ENCODE measurements at places on chromosomes 11 and 22.

- no peak for DNase-seq
Measured at GRCh38 chr11:18172666-18173065, at the start of gene MRGPRX4. Gene MRGPRX4, plus strand, starts transcription at chr11:18172837. Its CDS starts 420 bp downstream, at chr11:18173257.

DNA sequence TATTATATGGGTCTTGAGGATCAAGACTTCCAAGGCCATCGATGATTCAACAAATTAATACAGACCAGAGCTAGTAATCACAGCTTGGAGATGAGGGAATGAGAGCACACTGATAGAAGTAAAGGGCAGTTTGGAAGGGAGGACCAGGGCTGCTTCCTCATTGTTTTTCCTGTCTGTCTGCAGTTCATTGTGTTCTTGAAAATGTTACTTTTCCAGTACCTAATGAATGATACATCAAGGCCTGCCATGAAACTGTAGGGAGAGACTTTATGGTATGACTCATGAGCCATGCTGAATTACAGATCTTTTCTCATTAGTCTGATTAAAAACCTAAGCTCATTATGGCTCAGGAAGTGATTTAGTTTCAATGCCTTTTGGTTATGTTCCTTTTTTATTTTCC lies 855.6 kb downstream of the KCNA4 start:
- DNase-seq = no peak

DNA sequence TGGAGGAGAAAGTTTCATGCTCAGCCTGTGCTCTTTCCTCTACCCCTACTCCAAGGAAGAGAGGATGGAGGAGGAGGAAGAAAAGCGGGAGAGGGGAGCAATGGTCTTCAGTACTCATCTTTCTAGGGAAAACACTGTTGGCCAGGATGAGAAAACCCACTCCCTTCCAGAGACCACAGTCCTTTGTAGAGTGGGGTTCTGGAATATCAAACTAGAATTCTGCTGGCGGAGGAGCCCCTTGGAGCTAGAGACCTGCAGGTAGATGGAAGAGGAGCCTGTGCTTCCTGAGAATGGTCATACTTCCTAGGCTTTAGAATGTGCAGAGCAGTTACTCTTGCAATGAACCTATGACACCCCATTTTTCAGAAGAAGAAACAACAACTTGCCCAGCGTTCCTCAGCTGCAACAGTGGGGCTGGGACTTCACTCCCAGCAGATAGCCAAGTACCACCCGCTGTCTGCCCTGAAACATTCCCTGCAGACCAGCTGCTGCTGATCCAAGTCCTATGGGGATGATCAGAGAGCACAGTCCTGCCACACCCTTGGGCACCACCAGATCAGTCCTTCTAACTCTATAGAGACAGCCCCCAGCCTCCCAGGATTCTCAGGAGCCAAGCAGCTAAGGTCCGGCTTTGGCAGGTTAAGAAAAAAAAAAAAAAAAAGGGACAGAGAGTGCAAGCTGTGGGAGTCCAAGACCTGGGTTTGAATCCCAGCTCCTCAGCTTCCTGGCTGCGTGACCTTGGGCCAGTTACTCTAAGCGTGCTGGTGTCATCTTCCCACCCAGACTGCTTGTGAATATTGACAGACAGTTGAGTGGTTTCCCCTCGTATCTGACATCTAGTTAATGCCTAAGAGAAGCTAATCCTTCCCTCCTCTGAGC lies 664 bp downstream of the PTGDR2 start:
- DNase-seq = no peak

DNA sequence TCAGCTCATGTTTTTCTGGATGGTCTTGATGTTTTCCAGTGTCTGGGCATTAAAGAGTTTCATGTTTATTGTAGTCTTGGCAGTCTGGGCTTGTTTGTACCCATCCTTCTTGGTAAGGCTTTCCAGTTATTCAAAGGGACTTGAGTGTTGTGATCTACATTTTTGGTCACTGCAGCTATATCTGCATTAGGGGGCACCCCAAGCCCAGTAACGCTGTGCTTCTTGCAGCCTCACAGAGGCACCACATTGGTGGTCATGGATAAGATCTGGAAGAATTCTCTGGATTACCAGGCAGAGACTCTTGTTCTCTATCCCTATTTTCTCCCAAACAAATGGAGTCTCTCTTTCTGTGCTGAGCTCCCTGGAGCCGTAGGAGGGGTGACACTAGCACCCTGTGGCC lies 451.5 kb upstream of the FAT3 start:
- no peak for DNase-seq

- DNase-seq = no peak
Measured at GRCh38 chr11:75795276-75796090, 19.5 kb upstream of the UVRAG start.

- no peak for DNase-seq
Measured at GRCh38 chr22:17130199-17130598, 9.0 kb upstream of the TMEM121B start.

DNA sequence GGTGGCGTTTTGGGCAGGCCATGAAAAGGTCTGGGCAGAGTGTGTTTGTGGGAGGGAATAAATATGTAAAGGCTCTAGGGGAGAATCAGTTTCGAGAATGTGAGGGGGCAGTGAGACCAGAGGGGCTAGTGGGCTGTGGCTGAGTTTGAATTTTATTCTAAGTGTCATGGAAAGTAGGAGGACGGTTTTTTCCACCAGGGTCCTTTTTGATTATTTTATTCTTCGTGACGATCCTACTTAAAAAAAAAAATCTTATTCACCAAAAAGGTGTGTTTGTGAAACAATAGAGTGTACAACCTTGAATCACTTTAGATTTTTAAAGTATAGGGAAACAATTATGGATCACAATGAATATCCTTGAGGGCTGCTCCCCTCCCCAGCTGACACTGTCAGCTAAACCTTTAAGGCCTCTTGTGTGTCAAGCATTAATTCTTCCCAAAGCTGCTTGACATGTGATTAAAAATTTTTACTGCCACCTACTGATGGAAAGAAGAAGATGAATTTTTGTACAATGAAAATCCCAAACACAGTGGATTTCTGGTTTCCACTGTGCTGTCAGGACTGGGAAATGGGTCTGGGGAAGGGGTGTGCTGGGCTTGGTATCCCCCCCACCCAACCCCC lies 107.5 kb upstream of the OR4B1 start:
- no peak for DNase-seq

DNA sequence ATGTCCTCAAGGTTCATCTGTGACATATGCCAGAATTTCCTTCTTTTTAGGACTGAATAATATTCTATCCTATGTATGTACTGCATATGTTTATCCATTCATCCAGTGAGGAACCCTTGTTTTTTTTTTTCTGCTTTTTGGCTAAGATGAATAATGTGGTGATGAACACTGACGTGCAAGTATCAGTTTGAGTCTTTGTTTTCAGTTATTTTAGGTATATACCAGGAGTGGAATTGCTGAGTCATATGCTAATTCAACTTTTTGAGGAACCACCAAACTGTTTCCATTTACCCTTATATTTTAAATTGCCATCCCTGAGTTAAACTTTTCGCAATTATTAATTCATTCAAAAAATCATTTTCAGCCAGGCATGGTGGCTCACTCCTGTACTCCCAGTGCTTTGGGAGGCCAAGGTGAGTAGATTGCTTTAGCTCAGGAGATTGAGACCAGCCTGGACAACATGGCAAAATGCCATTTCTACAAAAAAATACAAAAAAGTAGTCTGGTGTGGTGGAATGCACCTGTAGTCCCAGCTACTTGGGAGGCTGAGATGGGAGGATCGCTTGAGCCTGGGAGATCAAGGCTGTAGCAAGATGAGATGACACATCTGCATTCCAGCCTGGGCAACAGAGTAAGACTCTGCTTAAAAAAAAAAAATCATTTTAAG lies 64.2 kb downstream of the MICAL2 start:
- no peak for DNase-seq

DNA sequence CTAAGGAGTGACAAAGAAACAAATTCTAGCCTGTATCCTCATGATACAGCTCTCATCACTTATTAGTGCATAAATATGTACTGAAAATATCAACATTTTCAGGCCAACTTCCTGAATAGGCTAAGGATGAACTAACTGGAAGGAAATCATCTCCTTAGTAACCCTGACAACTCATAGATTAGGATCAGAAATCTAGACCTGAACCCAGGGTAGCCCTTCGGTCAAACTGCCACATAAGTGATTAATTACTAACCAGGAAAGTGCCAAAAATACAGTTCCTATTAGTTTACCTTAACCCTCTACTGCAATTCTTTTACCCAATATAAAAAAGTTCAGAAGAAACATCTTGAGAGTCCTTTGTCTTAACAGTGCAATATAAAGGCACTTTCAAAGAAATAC lies 40.0 kb downstream of the AMBRA1 start:
- DNase-seq = no peak

DNA sequence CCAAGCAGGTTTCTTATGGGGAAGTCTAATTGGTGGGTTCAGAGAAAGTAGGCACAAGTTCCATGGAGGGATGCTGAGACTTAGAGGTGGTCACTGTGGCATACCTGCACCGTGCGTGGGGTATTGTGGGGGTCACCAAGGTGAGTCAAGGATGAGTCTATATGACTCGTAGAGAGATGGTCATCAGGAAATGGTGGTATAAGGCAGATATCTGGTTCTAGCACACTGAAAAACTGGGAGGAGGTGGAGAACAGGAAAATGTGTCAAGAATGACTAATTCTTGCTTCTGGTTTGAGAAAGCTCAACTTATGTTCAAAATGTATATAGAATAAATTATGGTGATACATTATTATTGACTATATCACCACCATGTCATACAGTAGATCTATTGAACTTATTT lies 258.1 kb downstream of the RAB38 start:
- no peak for DNase-seq

GRCh38 chr11:122093731-122094275 lies 22.2 kb downstream of the BLID start:
- no peak for DNase-seq

DNA sequence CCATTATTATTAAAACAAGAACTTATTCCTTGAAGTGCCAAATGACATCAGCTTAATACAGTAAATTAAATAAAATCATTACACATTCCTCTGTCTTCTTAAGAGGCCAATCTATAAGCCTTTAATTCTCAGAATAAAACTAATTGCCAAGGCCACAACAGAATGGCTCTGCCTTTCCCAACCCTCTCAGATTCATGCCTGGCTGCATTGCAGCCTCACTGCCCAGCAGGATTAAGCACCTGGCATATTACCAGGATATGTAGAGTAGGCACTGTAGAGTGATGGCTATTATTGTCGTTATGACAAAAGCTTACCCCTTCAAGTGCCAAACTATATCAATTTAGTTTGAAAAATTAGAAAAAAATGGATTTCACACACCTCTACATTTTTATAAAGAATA lies 9.4 kb upstream of the CALCA start:
- DNase-seq = no peak

- DNase-seq = no peak
Measured at GRCh38 chr11:70478166-70478890, 80.0 kb downstream of the CTTN start.

Data from stimulated activated CD8-positive, alpha-beta memory T cell treated with anti-CD3 and anti-CD28 coated beads, Interleukin-4, amount 100 ng/mL, for 1 hour (primary cell).